PC-3 (cell line): ENCODE measurements at places on chromosomes 2 and 18.

GRCh38 chr2:64635976-64636911, 17.5 kb downstream of the SERTAD2 start:
- H3K27me3 ChIP-seq = no peaks in the 10 kb centered on the region

DNA sequence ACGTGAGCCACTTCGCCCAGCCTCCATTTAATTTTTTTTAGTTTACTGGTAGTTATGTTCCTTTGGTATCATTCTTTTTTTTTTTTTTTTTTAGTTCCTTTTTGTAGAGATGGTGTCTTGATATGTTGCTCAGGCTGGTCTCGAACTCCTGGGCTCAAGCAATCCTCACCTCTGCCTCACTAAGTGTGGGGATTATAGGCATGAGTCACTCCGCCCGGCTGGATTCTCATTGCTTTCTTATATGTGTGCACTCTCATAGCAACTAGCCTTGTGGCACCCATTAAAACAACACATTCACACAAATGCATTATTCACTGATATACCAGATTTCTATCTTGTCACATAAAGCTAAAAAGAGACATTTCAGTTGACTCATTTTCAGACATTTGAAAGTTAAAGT, 4.2 kb downstream of the TTC27 start:
- peak; percentile 82 for DNase-seq
- H3K27me3 ChIP-seq = no peaks in the 10 kb centered on the region
- H3K36me3 ChIP-seq = peaks cover 37% of the 10 kb centered on the region

DNA sequence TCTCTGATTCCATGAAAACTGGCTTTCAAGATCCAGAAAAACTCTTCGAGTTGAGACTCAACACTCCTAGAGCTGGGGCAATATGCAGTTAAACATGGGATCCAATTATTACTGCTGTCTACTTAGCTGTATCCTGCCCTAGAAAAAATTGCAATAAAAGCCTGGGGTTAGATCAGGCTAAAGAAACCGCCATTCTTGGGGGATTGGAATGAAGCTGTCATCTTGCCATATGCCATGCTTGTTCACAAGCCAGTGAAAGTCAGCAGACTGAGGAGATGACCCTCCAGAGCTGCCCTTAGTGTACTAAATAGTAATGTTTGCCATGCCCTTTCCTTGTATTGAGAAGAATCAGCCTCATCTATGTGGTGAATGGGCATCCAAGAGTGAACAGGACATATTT, 30.9 kb upstream of the CYP26B1 start:
- H3K4me1 ChIP-seq = no peaks in the 10 kb centered on the region
- H3K27ac ChIP-seq = no peak overlapping the region
- H3K27me3 ChIP-seq = no peaks in the 10 kb centered on the region
- H3K36me3 ChIP-seq = peaks cover 3% of the 10 kb centered on the region; the same call in 1 of the 2 replicates

DNA sequence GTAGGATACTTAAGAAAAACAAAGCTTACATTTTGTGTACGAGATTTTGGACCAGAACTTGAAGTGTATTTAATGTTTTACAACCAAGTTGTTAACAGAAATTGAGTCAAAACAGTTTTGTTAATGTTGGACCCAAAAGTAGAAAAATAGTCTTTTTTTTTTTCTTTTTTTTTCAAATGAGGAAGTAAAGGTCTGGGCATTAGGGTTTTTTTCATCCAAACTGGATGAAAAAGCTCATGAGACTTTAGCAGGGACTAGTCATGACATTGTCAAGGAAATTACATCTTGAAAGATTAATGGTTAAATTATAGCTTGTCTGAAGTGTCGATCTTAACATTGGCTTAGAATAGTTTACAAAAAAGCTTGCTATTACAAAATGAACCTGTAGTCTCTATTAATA, 32.3 kb downstream of the CCNT2 start:
- no peak for DNase-seq
- H3K4me1 ChIP-seq = no peaks in the 10 kb centered on the region
- peaks cover 71% of the 10 kb centered on the region for H3K36me3 ChIP-seq

DNA sequence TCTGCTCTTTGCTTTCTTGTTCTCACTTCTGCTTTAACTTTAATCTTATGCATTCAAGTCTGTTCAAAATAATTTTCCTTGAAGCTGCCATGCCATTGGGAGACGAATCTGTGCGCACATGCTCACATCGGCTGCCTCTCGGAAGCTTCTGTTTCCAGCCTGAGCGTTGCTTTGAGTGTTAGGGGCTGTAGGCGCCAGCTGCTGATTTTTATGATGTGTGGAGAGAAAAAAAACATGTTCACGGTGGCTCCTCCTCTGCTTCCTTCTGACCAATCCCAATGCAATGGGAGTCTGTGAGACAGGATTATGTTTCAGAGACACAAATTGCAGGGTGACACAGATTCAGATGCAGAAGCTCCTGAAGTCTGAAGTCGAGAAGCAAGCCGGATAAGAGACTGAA, at the start of gene MC4R:
Gene MC4R (minus strand): TSS at position 180 of the 400 bp plus-strand sequence. CDS start 426 bp downstream, outside the sequence.
- peak within 1 kb of the TSS; percentile 57 for H3K4me3 ChIP-seq
- peaks cover 11% of the 10 kb centered on the region; the same call in 1 of the 2 replicates for H3K4me1 ChIP-seq
- H3K36me3 ChIP-seq = no peaks in the 10 kb centered on the region
- H3K27ac ChIP-seq = no peak within 1 kb of the TSS

DNA sequence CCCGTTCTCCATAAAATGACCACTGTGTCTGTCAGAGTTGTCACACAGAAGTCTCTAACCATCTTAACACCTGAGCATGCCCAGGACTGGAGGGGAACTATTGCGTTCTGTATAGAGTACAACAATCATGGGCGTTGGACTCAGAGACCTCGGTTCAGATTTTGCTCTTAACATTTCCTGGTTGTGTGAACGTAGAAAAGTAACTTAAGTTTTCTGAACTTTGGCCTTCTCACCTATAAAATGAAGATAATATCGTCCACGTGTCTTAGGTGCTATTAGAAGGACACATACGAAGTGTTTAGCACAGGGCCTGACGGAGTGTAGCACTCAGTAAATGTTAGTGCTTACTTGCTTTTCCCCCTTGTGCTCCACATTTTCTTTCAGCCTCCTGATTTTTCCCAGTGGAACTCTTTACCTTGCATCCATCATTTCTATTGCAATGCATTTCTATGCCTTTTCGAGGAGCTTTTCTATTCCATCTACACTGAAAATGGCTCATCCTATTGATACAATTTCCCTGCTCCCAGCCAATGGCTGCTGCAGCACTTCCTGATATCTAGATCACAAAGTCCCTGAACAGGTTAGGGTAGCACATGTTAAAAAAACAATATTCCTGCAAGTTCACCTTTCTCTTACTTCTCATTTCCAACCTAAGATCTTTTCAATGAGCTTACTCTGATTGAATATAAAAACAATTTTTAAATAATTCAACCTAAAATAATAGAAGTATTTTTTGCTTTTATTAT, 22.7 kb downstream of the DPP10 start:
- H3K4me1 ChIP-seq = no peaks in the 10 kb centered on the region
- peaks cover 25% of the 10 kb centered on the region for H3K27me3 ChIP-seq
- H3K4me3 ChIP-seq = no peak overlapping the region
- no peak overlapping the region for H3K27ac ChIP-seq
- H3K36me3 ChIP-seq = no peaks in the 10 kb centered on the region
- DNase-seq = no peak

- no peaks in the 10 kb centered on the region for H3K36me3 ChIP-seq
- no peak overlapping the region for H3K4me3 ChIP-seq
- peaks cover 53% of the 10 kb centered on the region for H3K27me3 ChIP-seq
Observed at GRCh38 chr2:58708565-58708964, 467.4 kb upstream of the FANCL start.

DNA sequence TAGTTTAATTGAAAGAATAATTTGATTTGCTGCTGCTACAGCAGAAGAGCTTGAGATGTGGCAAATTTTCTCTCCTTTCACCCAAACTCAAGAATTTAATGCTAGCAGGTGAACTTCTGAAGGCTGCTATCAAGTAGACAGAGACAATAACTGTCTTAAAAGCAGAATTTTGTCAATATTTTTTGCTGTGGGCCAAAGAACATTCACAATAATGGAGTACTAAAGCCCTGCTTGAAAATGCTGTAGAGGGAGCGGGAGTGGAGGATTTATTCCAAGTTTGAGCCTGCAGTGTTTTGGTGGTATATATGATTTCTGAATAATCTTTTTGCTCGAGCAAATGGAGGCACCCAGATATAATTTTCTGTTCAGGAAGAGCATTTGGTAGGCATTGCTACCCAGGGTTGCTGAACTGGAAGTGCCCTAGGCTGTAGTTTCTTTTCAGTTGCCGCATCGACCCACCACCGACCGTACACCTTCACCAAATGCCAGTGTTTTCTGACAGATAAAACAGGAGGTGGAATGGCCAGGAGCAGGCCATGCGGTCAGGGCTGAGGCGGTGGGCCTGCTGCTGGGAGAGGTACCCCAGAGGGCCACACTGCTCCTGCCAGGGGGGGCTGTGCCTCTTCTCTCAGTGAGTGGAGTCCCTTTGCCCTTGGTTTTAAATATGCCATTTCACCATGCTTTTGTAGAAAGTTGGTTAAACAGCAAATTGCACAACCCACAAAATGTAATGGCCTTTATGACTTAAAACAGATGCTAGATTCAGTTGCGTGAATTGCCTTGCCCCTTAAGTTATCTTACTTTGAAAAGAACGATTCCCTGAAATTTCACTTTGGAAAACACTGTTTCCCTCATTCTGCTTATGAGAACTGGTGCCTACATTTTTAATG, 36.4 kb downstream of the TSHZ1 start:
- peak overlapping the region; percentile 71 for H3K4me3 ChIP-seq
- H3K27me3 ChIP-seq = no peaks in the 10 kb centered on the region
- peaks cover 16% of the 10 kb centered on the region for H3K4me1 ChIP-seq
- no peaks in the 10 kb centered on the region for H3K36me3 ChIP-seq
- DNase-seq = no peak

DNA sequence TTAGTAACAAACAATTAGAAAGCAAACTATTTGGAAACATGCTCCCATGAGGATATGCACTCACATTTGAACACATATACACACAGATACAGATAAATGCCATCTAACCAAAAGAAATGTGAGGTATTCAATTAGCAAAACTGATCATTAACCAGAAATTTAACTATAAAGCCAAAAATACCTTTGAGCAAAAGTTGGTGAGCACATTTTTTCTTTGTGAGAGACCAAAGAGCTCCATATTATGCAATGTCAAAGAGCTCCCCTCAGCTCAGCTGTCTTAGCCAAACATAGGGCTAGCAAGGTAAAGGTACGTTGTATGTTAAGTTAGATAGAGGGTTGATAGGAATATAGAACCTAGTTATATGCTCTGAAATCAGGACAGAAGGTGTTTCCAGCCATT, 43.8 kb downstream of the CYBRD1 start:
- H3K36me3 ChIP-seq = no peaks in the 10 kb centered on the region
- DNase-seq = no peak
- H3K27me3 ChIP-seq = no peaks in the 10 kb centered on the region
- H3K4me3 ChIP-seq = no peak overlapping the region

- H3K27ac ChIP-seq = no peak overlapping the region
- H3K36me3 ChIP-seq = no peaks in the 10 kb centered on the region
- no peak overlapping the region for H3K4me3 ChIP-seq
- peaks cover 7% of the 10 kb centered on the region; the same call in 1 of the 2 replicates for H3K4me1 ChIP-seq
- no peaks in the 10 kb centered on the region for H3K27me3 ChIP-seq
- no peak for DNase-seq
Observed at GRCh38 chr2:229429589-229429988, 158.5 kb upstream of the PID1 start.

GRCh38 chr18:598124-598589, 1.4 kb downstream of the CLUL1 start:
- no peak for DNase-seq
- H3K27me3 ChIP-seq = peaks cover 62% of the 10 kb centered on the region
- peaks cover 10% of the 10 kb centered on the region; the same call in 1 of the 2 replicates for H3K4me1 ChIP-seq
- H3K36me3 ChIP-seq = no peaks in the 10 kb centered on the region
- H3K27ac ChIP-seq = no peak overlapping the region
- no peak overlapping the region for H3K4me3 ChIP-seq

- peaks cover 19% of the 10 kb centered on the region for H3K4me1 ChIP-seq
- peak overlapping the region; percentile 48 for H3K4me3 ChIP-seq
- H3K27ac ChIP-seq = peak overlapping the region; percentile 82
- peak; percentile 96 for DNase-seq
- peaks cover 8% of the 10 kb centered on the region; the same call in 1 of the 2 replicates for H3K36me3 ChIP-seq
Observed at GRCh38 chr18:8730080-8730827, 24.9 kb downstream of the MTCL1 start.

DNA sequence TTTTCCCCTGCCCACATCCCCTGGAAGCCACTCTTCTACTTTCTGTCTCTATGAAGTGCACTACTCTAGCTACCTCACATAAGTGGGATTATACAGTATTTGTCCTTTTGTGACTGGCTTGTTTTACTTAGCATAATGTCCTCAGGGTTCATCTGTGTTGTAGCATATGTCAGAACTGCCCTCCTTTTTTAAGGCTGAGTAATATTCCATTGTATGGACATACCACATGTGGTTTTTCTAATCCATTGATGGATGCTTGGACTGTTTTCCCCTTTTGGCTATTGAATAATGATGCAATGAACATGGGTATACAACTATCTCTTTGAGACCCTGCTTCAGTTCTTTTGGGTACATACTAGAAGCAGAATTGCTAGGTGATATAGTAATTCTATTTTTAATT, 95.9 kb downstream of the PRKCE start:
- no peak for DNase-seq
- no peaks in the 10 kb centered on the region for H3K27me3 ChIP-seq
- no peaks in the 10 kb centered on the region for H3K36me3 ChIP-seq
- H3K27ac ChIP-seq = no peak overlapping the region
- no peak overlapping the region for H3K4me3 ChIP-seq
- no peaks in the 10 kb centered on the region for H3K4me1 ChIP-seq

DNA sequence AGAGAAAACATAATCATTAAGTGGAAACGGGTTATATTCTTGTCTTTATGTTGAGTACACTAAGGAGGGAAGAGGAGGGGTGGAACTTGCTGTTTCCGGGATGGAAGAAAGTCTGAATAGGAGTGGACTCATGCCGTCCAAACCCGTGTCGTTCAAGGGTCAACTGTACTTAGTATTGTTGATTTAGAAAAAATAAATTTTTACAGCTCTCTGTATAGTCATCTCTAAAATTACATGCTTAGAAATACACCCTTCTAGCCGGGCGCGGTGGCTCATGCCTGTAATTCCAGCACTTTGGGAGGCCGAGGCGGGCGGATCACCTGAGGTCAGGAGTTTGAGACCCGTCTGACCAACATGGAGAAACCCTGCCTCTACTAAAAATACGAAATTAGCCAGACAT, 29.4 kb downstream of the RIF1 start:
- no peaks in the 10 kb centered on the region for H3K27me3 ChIP-seq
- H3K36me3 ChIP-seq = peaks cover 76% of the 10 kb centered on the region
- no peak for DNase-seq
- H3K4me3 ChIP-seq = no peak overlapping the region

GRCh38 chr2:89763254-89763580, 1071.7 kb downstream of the RPIA start:
- DNase-seq = no peak
- H3K36me3 ChIP-seq = no peaks in the 10 kb centered on the region
- no peak overlapping the region for H3K4me3 ChIP-seq
- peaks cover 12% of the 10 kb centered on the region for H3K27me3 ChIP-seq
- H3K27ac ChIP-seq = no peak overlapping the region
